ENCODE measurements at places on chromosomes 16 and 17.

DNA sequence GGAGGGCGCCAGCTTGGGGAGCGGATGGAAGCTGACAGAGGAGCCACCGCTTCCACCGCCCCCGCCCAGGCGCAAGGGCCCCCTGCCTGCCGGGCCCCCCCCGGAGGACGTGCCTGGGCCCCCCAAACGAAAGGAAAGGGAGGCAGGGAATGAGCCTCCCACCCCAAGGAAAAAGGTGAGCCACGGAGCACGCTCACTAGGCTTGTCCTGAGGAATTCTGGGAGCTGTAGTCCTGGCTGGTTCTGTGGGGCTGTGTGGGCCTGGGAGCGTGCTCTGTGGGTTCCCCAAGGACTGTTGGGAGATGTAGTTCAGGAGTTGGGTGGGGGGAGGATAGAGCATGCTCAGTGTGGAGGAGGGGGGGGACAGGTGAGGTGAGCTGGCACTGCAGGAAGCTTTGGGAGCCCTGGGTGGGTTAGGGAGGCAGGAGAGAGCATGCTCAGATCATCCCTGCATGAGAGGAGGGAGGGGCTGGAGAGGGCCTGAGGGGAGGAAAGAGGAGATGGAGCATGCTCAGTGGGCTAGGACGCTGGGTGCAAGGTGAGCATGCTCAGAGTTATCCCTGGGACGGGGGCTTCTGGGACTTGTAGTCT is 4.5 kb downstream of the FBXL19 start:
- no peak for DNase-seq

GRCh38 chr16:89373355-89374110 is 116.8 kb downstream of the ANKRD11 start:
- DNase-seq = no peak

DNA sequence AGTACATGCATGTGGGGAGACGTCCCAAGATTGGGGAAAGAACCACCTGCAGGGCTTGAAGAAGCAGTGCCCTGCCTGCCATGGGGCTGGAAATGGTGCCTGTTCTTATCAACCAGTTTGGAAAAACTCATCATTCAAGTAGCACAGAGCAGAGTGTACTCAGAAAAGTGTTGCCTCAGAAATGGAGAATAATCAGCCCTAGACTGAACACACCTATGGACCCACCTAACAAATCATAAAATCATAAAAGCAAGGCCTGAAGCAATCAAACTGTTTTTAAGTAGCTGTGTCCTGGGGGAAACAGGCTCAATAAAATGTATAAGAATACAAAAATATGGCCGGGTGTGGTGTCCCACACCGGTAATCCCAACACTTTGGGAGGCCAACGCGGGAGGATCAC is 11.2 kb downstream of the QRICH2 start:
- DNase-seq = no peak

GRCh38 chr16:84836234-84836647 is 16.5 kb downstream of the CRISPLD2 start:
- DNase-seq = no peak

DNA sequence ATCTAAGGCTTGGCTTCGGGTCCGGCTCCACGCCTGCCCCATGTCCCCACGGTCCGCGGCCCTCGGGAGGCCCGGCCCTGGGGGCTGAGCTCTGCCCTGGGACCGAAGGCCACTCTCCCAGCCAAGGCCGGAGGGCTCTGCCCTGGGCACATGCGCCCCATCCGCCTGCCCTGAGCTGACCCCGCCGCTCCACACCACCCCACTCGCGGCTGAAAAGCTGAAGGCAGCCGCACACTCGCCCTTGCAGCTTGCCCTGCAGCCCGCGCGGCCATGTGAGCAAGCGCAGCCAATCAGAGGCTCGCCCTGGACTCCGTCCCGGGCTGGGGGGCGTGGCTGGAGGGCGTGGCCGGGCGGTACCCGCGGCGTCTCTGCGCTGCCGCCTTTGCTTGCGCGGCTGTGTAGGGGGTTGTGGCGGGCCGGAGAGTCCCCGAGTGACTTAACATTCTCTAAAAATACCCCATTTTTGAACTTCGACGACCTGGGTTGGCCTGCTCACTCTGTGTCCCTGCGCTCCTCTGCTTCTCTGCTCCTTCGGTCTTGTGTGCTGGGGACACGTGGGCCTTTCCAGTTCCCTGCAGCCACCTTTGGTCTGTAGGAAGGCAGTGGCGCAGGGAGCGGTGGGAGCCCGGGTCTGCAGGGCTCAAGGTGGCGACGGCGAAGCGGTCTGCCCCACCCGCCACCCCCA is 8.8 kb upstream of the MAP2K3 start:
- DNase-seq = peak; percentile 91

DNA sequence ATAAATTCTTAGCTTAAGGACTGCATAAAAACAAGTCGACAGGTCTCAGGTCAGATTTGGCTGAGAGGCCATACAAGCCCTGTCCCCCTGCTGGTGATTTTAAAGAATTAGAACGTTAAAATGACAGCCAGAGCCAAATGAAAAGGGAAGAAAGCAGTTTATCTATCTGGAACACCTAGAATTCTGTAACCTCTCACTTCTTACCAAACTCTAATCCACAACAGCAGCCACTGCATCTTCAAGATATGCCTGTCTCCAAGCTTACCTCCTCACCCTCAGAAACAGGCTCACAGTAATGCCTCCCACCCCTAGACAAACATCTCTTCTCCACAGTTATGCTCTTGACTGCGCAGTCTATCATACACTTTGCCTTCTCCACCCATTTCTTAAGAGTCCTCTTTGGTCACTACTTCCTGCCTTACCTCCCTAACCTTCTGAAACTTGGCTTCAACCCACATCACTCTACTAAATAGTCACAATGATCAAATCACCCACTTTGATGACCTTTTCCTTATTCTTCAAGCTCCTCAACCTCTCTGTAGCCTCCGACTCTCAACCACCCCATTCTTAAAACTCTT is 14.2 kb downstream of the ANKFY1 start:
- DNase-seq = no peak

DNA sequence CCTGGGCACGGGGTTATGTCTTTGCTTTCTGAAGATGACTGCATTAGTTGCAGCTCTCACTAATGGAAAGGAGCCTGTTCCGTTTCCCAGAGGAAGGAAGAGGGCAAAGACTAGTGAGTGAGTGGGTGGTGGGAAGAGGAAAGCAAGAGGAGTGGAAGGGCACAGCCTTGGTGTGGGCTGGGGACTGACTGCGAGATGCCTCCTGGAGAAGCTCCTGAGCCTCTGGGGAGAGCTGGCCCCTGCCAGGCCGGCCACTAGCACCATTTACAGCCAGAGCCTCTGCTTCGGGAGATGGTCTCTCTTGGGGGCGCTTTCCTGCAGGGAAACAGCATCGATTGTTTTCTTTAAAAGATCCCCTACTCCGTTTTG is 825 bp upstream of the RHBDL3 start:
- no peak for DNase-seq

Data from effector CD4-positive, alpha-beta T cell (primary cell).